ENCODE measurements at places on chromosomes 1 and 21.
A peak's percentile ranks its signal among the peaks of the same experiment; 100 is the strongest.

GRCh38 chr1:21573971-21574465, 64.8 kb downstream of the ALPL start:
- H3K4me1 ChIP-seq = peaks cover 20% of the 10 kb centered on the region
- peak overlapping the region; percentile 84 for H3K27ac ChIP-seq

DNA sequence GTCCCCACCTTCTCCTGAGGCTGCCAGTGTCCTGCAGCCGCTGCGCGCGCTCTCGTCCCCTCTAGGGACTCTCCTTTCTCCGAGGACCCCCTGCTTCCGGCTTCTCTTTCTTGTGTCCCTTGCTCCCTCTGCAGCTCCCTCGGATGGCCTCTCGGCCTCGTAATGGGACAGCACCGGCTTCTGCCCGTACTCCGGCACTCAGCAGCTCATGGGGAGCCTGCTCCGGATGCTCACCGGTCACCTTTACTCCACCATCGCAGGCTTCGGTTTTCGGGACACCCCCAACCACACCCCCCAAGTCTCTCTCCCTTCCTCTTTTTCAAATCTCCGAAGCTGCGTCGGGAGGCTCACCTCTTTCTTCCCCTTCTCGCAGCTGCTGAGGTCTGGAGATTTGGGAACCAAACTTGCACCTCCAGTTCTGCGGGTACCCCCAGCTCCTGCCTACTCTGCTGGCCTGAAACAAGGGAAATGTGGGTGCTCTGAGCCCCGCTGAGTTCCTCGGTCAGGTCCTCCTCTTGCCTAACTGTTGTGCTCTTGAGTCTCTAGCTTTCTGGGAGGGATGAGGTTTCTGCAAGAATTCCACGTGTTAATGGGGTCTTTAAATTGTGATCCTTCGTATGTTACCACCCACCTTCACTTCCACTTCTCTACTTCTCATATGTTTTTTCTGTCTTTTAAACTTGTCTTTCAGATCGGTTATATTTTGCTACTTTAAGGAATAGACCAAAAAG, 930 bp downstream of the CDC14A start:
- peak overlapping the region; percentile 85 for H3K27ac ChIP-seq
- H3K36me3 ChIP-seq = no peaks in the 10 kb centered on the region
- H3K4me1 ChIP-seq = peaks cover 36% of the 10 kb centered on the region

DNA sequence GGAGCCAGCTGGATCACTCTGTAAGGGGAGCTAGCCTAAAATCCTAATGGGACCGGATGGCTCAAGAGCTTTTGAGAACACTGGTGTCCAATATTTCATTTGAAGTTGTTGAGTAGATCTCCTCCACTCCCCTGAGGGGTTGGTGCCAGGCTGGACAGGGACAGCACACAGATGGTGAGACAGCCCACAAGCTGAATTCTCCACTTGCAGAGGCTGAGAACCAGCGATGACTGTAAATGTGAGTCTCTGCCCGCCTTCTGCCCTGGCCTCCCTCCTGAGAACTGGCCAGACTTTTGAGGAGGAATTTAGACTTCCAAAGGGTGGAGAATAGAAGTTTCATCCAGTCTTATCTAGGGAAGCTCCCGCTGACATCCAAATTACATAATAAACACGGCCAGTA, 20.5 kb upstream of the COQ8A start:
- no peak overlapping the region for H3K4me3 ChIP-seq
- peaks cover 8% of the 10 kb centered on the region for H3K36me3 ChIP-seq

DNA sequence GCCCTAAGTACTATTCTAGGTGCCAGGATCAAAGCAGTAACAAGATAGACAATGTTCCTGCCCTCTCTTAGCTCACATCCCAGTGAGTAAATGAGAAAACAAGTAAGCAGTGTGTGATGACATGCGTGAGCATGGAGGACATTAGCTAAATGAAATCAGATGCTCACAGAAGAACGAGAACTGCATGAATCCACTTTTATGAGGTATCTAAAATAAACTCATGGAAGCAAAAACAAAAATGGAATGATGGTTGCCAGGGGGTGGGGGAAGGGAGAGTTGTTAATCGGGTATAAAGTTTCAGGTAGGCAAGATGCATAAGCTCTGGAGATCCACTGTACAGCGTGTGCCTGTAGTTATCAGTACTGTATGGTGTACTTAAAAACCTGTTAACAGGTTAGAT, 195.1 kb downstream of the HHAT start:
- no peaks in the 10 kb centered on the region for H3K27me3 ChIP-seq
- no peak for DNase-seq
- no peak overlapping the region for H3K27ac ChIP-seq

- H3K4me1 ChIP-seq = no peaks in the 10 kb centered on the region
- no peak overlapping the region for H3K27ac ChIP-seq
- no peaks in the 10 kb centered on the region for H3K36me3 ChIP-seq
- no peaks in the 10 kb centered on the region for H3K27me3 ChIP-seq
- no peak overlapping the region for H3K4me3 ChIP-seq
Measured at GRCh38 chr1:63845346-63845745, 71.5 kb downstream of the ROR1 start.

- H3K27ac ChIP-seq = no peak overlapping the region
- peaks cover 53% of the 10 kb centered on the region for H3K27me3 ChIP-seq
- no peak for DNase-seq
- H3K4me3 ChIP-seq = no peak overlapping the region
Measured at GRCh38 chr1:36584874-36585453, 102.3 kb upstream of the CSF3R start.

GRCh38 chr1:97364086-97364485, 556.7 kb downstream of the DPYD start:
- no peak for DNase-seq
- H3K4me1 ChIP-seq = no peaks in the 10 kb centered on the region
- H3K36me3 ChIP-seq = no peaks in the 10 kb centered on the region
- no peak overlapping the region for H3K27ac ChIP-seq
- no peaks in the 10 kb centered on the region for H3K27me3 ChIP-seq
- H3K4me3 ChIP-seq = no peak overlapping the region

DNA sequence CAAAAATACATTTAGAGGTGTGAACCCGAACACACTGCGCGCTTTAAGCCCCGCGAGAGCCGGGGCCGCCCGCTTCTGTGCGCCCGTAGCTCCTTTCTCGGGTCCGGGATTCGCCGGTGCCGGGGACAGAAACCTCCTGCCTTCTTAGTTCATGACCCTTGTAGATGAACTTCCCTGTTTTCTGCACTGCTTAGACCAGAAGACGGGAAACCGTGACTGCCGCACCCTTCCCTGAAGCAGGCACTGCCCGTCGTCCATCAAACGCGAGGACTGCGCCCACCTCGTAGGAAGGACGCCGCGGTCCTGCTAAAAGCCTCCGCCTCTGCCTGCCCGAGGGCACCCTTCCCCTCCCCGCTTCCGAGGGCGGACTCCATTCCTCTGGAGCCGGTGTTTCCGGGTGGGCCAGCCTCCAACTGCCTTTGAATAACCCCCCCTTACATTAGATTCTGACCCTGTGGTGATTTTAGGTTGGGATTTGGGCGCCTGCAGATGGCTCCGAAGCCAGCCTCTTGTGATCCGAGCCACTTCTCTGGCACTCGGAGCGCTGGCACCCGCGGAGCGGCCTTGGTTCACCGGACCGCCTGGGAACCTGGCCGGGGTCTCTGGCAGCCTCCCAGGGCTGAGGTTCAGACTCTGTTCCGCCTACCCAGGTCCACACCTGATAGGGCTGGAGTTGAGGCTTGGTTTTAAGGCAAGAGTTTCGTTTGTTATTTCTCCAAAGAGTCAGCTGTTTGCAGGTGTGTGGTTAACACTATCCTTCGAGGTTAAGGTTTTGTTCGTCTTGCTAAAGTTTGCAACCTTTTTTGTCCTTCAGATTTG, 1.2 kb upstream of the PTTG1IP start:
- H3K4me1 ChIP-seq = peaks cover 72% of the 10 kb centered on the region
- no peaks in the 10 kb centered on the region for H3K27me3 ChIP-seq
- peak overlapping the region; percentile 79 for H3K4me3 ChIP-seq
- peak; percentile 85 for DNase-seq
- H3K36me3 ChIP-seq = no peaks in the 10 kb centered on the region
- H3K27ac ChIP-seq = peak overlapping the region; percentile 98

GRCh38 chr1:233777566-233777965, 126.9 kb upstream of the SLC35F3 start:
- no peaks in the 10 kb centered on the region for H3K36me3 ChIP-seq
- H3K27me3 ChIP-seq = no peaks in the 10 kb centered on the region
- no peak overlapping the region for H3K27ac ChIP-seq
- no peak for DNase-seq
- no peak overlapping the region for H3K4me3 ChIP-seq

- no peak for DNase-seq
- H3K4me1 ChIP-seq = peaks cover 51% of the 10 kb centered on the region
- H3K4me3 ChIP-seq = no peak overlapping the region
- H3K27me3 ChIP-seq = no peaks in the 10 kb centered on the region
Measured at GRCh38 chr1:232621050-232621449, 8.9 kb downstream of the SIPA1L2 start.

- DNase-seq = no peak
- H3K36me3 ChIP-seq = no peaks in the 10 kb centered on the region
- H3K27ac ChIP-seq = no peak overlapping the region
Measured at GRCh38 chr1:30519201-30519763, 204.1 kb downstream of the MATN1 start.

DNA sequence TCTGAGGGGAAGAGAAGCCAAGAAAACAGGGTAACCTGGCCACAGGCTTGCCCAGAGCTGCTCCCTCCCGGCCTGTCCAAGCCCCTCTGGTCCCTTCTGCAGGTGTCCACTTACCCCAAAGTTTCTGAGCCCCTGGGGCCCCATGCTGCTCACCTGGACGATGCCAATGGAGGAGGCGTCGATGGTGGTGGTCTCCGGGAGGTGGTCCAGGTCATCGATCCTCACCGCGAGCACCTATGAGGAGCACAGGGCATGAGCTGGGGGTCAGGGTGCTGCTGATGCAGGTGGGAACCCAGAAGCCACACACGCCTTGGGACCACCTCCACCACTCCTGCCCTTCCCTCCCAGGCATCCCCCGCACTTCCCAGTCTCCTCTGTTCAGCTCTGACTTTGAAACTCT, 37.5 kb upstream of the RIPK4 start:
- DNase-seq = no peak
- no peak overlapping the region for H3K27ac ChIP-seq
- H3K4me1 ChIP-seq = peaks cover 12% of the 10 kb centered on the region
- no peaks in the 10 kb centered on the region for H3K27me3 ChIP-seq
- H3K36me3 ChIP-seq = peaks cover 40% of the 10 kb centered on the region
- H3K4me3 ChIP-seq = no peak overlapping the region

DNA sequence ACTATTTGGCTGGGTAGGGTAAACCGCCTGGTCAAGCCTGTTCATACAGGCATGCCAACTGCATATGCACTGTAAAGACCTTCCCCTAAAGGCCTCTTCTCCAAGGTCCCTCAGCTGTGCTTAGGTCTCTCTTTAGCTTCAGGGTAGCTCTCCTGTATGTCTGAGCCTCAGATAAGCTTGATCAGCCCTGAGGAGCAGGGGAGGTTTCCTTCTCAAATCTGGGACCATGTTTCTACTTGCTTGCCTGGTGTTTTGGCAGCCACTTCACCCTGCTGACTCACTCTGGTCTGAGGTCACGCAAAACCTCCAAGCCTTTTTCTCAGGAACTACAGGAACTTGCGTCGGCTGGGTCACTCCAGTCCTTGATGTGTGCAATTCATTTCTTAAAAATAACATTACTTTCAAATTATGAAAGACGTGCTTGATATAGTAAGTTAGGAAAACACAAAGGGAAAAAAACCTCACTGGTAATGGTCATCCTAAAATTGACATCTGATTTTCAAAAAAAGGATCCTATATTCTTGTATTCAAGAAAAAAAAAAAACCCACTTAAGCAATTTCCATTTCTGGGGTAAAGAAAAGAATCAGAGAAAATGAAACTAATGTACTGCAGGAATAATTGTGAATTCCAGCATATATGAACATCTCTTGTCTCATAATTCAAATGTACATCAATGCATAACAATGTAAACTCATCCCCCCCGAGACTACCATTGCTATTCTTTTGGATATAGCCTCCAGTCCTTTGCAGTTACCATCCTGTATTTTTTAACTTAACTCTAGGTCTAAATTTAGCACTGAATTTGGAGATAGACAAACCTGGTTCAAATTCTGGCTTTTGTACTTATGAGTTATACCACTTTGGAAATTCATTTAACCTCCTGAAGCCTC, 24.8 kb upstream of the RNF19B start:
- H3K4me3 ChIP-seq = no peak overlapping the region
- H3K36me3 ChIP-seq = no peaks in the 10 kb centered on the region
- DNase-seq = peak; percentile 80
- peak overlapping the region; percentile 65 for H3K27ac ChIP-seq
- peaks cover 64% of the 10 kb centered on the region for H3K4me1 ChIP-seq
- H3K27me3 ChIP-seq = no peaks in the 10 kb centered on the region

- no peaks in the 10 kb centered on the region for H3K36me3 ChIP-seq
- no peak overlapping the region for H3K4me3 ChIP-seq
- no peak for DNase-seq
- H3K27ac ChIP-seq = no peak overlapping the region
Measured at GRCh38 chr1:241482761-241483250, 36.7 kb downstream of the FH start.

GRCh38 chr1:33281554-33282303, 25.4 kb downstream of the ZNF362 start:
- H3K27me3 ChIP-seq = no peaks in the 10 kb centered on the region
- no peak overlapping the region for H3K27ac ChIP-seq
- no peak overlapping the region for H3K4me3 ChIP-seq
- H3K36me3 ChIP-seq = peaks cover 96% of the 10 kb centered on the region
- no peaks in the 10 kb centered on the region for H3K4me1 ChIP-seq
- DNase-seq = no peak

DNA sequence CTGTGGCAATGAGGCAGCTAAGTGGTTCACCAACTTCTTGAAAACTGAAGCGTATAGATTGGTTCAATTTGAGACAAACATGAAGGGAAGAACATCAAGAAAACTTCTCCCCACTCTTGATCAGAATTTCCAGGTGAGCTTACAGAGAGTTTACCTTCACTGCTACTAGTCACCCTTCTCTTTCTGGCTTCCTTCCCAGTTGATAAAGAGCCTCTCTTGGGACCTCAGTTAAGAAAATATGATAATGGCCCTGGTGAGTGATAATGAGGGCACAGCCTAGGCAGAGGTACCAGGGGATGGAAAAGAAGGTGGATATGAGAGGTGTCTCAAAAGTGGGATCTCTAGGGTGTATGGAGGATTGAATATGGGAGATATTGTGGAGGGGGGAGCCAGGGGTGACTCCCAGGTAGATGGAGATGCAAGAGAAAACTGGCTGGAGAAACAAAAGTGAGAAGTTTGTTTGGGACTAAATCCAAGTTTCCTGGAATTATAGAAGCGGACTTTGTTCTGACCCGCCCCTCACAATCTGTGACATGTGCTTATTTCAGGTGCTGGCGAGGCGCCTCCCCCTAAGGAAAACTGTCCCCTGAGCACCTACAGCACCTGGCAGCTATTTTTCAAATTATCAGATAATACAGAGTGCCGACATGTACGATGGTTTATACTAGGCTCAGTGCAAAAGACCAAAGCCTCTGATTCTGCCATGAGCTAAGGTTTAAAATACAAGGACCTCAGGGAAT, 13.7 kb downstream of the MTARC2 start:
- no peak overlapping the region for H3K4me3 ChIP-seq
- DNase-seq = no peak
- H3K27me3 ChIP-seq = no peaks in the 10 kb centered on the region

- no peak overlapping the region for H3K4me3 ChIP-seq
- H3K36me3 ChIP-seq = no peaks in the 10 kb centered on the region
- H3K27me3 ChIP-seq = no peaks in the 10 kb centered on the region
- DNase-seq = no peak
Measured at GRCh38 chr1:7640350-7640749, 130.7 kb upstream of the VAMP3 start.

- DNase-seq = no peak
- H3K4me3 ChIP-seq = no peak overlapping the region
- H3K27ac ChIP-seq = no peak overlapping the region
- H3K27me3 ChIP-seq = no peaks in the 10 kb centered on the region
- no peaks in the 10 kb centered on the region for H3K36me3 ChIP-seq
- no peaks in the 10 kb centered on the region for H3K4me1 ChIP-seq
Measured at GRCh38 chr1:72371259-72372035, 89.1 kb upstream of the NEGR1 start.
